Left ventricle myocardium inferior (tissue), 1 donor: ENCODE measurements at places on chromosomes 7 and 10. TPM values are rescaled to one million over a fixed set of nuclear protein-coding genes. Genes with fewer than 3 reads are reported as not detected.

DNA sequence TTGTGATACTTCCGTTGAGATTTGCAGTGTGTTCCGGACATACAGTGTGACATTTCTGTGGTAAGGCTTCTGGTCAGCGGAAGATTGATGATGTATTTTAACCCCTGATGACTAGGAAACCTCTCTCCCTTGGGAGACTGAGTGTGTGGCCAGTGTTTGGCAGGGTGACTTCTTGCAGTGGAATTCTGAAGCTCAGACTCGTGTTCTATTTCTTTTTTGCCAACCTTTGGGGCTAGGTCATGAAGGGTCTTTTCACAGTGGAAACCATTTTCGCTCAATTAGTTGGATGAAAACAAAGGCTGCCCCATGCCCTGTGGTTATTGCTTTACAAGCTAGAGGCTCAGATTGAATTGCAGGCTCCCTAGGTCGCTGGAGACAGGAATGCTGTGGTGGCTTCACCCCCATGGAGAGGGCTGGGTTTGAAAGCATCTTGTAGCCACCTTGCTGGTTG, 288.9 kb downstream of the BBS9 start:
- H3K27ac ChIP-seq: no peak overlapping the region
- no peaks in the 10 kb centered on the region for H3K27me3 ChIP-seq
- no peak overlapping the region for H3K4me3 ChIP-seq
- no peaks in the 10 kb centered on the region for H3K36me3 ChIP-seq
- no peaks in the 10 kb centered on the region for H3K4me1 ChIP-seq

DNA sequence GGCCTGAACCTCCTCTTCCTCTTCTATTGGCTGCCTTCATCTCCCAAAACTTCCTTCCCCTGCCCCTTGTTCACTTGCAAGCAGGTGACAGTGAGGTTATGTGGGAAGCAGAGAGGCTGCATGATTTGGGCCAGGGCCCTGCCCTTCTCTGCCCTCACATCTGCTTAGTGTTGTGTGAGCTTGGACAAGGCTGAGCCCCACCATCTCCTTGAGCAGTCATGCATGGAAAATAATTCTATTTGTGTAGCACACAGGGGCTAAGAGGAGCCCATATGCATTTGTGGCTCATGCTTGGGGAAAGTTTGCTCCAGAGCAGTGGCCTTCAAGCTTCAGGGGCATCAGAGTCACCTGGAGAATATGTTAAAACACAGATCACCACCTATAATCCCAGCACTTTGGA, 26.8 kb upstream of the AQP1 start:
- H3K4me1 ChIP-seq: peaks cover 22% of the 10 kb centered on the region
- no peak for DNase-seq
- H3K36me3 ChIP-seq: no peaks in the 10 kb centered on the region
- no peak overlapping the region for H3K27ac ChIP-seq

- no peak for DNase-seq
- peaks cover 72% of the 10 kb centered on the region for H3K36me3 ChIP-seq
- H3K4me3 ChIP-seq: no peak overlapping the region
Observed at GRCh38 chr7:92200791-92201190, 21.8 kb upstream of the LRRD1 start.

DNA sequence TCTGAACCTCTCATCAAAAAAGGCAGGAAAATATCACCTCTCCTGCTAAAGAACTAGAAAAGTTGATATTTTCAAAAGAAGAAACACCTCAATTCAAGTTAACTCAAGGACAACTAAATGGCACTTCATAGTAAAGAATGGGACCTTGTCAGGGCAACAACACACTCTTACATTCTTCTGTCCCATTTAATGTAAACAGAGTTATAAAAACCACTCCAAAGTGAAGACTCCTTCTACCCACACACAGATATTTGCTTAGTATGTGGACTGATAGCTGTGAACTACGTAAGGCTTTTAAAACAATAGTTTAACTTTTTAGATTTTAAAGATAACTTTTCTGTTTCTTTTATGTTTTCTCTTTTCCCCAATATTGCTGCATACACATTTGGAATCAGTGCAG, 118.3 kb downstream of the ZNF37A start:
- no peak overlapping the region for H3K27ac ChIP-seq
- no peak overlapping the region for H3K4me3 ChIP-seq
- no peak for DNase-seq
- no peaks in the 10 kb centered on the region for H3K36me3 ChIP-seq
- no peaks in the 10 kb centered on the region for H3K4me1 ChIP-seq

- no peak for DNase-seq
- H3K27ac ChIP-seq: no peak overlapping the region
- H3K36me3 ChIP-seq: peaks cover 26% of the 10 kb centered on the region
- H3K27me3 ChIP-seq: no peaks in the 10 kb centered on the region
Observed at GRCh38 chr10:49161411-49161997, 26.7 kb downstream of the TMEM273 start.

DNA sequence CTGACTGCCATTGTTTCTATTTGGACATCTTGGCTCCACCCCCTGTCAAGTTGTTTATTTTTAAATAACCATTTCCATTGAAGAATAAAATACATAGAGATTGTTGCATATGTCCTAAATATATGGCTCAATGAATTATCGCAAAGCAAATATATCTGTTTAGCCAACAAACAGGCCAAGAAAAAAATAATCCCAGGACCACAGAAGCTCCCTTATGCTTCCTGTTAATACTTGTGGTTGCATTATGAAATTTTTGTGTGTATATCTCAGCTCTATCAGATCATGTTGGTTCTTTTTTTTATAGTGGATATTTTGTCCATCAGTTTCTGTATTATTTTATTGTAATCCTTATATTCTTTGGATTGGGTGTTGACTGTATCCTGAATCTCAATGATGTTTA, 53.4 kb upstream of the CYP2C8 start:
- H3K36me3 ChIP-seq: no peaks in the 10 kb centered on the region
- no peak for DNase-seq
- no peak overlapping the region for H3K4me3 ChIP-seq
- no peak overlapping the region for H3K27ac ChIP-seq

DNA sequence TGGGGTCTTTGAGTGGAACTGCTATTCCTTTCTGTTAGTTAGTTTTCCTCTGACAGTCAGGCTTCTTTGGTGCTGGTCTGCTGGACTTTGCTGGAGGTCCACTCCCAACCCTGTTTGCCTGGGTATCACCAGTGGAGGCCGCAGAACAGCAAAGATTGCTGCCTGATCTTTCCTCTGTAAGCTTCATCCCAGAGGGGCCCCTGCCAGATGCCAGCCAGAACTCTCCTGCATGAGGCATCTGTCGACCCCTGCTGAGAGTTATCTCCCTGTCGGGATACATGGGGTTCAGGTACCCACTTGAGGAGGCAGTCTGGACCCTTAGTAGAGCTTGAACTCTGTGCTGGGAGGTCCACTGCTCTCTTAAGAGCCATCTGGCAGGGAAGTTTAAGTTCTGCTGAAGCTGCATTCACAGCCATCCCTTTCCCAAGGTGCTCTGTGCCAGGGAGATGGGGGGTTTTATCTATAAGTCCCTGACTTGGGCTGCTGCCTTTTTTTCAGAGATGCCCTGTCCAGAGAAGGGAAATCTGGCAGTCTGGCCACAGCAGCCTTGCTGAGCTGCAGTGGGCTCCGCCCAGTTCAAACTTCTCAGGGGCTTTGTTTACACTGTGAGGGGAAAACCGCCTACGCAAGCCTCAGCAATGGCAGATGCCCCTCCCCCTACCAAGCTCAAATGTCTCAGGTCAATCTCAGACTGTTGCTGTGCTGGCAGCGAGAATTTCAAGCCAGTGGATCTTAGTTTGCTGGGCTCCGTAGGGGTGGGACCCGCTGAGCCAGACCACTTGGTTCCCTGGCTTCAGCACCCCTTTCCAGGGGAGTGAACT, 89.7 kb upstream of the CDK6 start:
- H3K27me3 ChIP-seq: no peaks in the 10 kb centered on the region
- no peaks in the 10 kb centered on the region for H3K4me1 ChIP-seq
- H3K27ac ChIP-seq: no peak overlapping the region
- DNase-seq: no peak

GRCh38 chr10:6464862-6465430, 115.1 kb downstream of the PRKCQ start:
- no peaks in the 10 kb centered on the region for H3K36me3 ChIP-seq
- H3K4me3 ChIP-seq: no peak overlapping the region
- no peak overlapping the region for H3K27ac ChIP-seq
- no peak for DNase-seq

- H3K4me1 ChIP-seq: peaks cover 27% of the 10 kb centered on the region
- H3K36me3 ChIP-seq: no peaks in the 10 kb centered on the region
- no peak overlapping the region for H3K4me3 ChIP-seq
- peak overlapping the region; percentile 45 for H3K27ac ChIP-seq
- H3K27me3 ChIP-seq: no peaks in the 10 kb centered on the region
Observed at GRCh38 chr10:51397695-51398094, 301.7 kb downstream of the CSTF2T start.

DNA sequence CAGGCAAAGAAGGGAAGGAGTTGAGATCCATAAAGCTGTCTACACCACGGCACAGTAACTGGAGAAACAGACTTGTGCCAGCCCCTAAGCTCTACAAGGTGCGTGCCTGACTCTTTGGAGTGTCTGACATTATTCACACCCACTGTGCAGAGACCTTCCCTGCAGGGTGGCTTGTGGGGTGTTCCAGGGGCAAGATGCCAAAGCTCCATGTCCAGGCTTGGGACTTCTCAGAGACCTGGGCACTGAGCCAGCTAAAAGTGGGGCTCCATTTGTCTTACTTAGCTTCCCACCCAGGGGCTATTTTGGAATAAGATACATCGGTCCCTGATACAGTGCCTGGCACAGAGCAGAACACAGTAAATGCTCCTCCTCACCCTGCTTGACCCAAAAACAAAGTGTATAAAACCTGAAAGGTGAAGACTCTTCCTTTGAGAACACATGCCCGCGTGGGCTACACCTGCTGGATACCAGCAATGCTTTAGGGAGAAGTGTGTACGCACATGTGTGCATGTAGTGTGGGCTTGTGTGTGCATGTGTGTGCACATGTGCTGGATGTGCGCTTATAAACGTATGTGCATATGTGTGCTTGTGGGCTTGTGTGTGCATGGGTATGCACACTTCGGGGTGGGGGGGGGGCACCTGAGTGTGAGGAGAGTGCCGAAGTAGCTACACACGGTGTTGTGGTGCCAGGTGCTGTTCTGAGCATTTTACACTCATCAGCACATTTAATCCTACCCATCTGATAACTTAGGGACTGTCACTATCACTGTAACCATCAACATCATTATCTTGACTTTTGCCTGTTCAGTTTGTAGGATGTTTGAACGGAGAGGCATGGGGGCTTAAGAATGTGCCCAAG, 143.0 kb downstream of the ARHGAP22 start:
- H3K4me1 ChIP-seq: peaks cover 39% of the 10 kb centered on the region
- H3K36me3 ChIP-seq: no peaks in the 10 kb centered on the region
- DNase-seq: no peak
- H3K4me3 ChIP-seq: no peak overlapping the region
- peaks cover 15% of the 10 kb centered on the region for H3K27me3 ChIP-seq
- no peak overlapping the region for H3K27ac ChIP-seq

DNA sequence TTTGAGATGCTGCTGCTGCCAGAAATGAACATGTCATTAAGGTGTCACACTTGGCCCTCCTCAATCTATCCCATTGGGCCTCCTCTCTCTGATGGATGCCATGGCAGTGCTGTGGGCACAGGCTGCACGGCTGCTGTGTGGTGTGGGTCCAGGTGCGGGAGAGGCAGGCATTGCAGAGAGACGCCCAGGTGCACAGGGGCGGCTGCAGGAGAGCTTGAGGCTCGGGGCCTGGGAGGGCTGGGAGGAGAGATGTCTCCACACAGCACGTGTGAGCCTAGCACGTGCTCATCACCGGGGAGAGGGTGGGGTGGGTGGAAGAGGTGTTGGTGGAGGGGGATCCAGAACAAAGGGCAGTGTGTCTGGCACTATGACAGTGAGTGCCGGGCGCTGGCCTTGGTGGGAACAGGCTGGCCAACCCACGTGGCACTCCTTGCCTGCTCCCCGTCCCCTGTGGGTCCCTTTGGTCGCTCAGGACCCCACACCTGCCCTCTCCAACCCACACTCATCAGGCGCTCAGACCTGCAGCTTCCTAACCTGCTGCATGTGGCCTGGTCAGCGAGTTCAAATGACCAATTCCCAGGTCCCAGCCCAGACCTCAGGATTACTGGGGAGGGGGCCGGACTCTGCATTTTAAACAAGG, 39.9 kb upstream of the BNIP3 start:
- peaks cover 13% of the 10 kb centered on the region for H3K4me1 ChIP-seq
- H3K27me3 ChIP-seq: peaks cover 36% of the 10 kb centered on the region
- H3K36me3 ChIP-seq: no peaks in the 10 kb centered on the region
- no peak overlapping the region for H3K27ac ChIP-seq

DNA sequence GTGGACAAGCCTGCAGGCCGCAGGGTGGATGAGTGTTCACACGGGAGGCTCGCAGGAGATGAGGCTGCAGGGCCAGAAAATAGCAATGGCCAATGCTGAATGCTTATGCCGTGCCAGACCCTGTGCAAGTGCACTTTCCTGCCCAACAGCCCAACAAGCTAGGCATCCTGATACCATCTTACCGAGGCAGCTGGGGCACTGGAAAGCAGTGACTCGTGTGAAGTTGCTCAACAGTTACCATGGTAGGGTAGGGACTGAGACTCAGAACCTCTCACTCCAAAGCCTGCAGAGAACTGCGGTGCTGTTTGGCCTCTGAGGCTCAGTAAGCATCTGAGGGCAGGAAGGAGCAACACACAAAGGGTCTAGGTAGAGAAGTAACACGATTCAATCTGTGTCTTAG, 43.7 kb downstream of the JAZF1 start:
- peaks cover 73% of the 10 kb centered on the region for H3K4me1 ChIP-seq
- DNase-seq: no peak
- H3K36me3 ChIP-seq: no peaks in the 10 kb centered on the region

- H3K36me3 ChIP-seq: peaks cover 76% of the 10 kb centered on the region
- H3K27ac ChIP-seq: no peak overlapping the region
- no peaks in the 10 kb centered on the region for H3K27me3 ChIP-seq
- DNase-seq: no peak
- H3K4me1 ChIP-seq: peaks cover 24% of the 10 kb centered on the region
- H3K4me3 ChIP-seq: no peak overlapping the region
Observed at GRCh38 chr10:7193369-7193768, 217.5 kb downstream of the SFMBT2 start.

SEMA3E gene
- 0.27 TPM for total RNA-seq

PIP gene
- not detected for total RNA-seq

PIK3AP1 gene
- total RNA-seq: 5.4 TPM

VAX1 gene
- total RNA-seq: not detected

HOXA13 gene
- total RNA-seq: not detected

RELN gene
- total RNA-seq: 0.44 TPM

MAT1A gene
- not detected for total RNA-seq

ARL5B gene
- total RNA-seq: 5.6 TPM

PNLIP gene
- not detected for total RNA-seq

PYROXD2 gene
- 10.4 TPM for total RNA-seq

IFIT2 gene
- 4.5 TPM for total RNA-seq
